ENCODE measurements at places on chromosomes 16 and 17.

DNA sequence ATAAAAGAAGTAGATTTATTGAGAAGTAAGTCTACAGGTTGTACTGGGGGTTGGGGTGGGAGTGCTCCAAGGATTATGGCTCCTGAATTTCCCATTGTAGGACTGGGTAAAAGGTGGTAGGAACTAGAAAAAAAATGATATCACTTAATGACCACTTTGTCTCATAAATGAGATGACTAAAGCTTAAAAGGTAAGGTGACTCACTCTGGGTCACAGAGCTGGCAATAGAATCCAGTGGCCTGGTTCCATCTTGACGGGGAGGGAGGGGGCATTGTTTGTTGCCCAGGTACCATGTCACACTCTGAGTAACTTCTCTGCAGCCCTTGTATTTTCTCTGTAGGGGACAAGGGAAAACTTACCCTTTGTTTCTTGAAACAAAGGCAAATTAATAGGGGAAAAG lies 126.1 kb downstream of the PITPNC1 start:
- no peaks in the 10 kb centered on the region for H3K36me3 ChIP-seq
- no peak for DNase-seq
- H3K27me3 ChIP-seq, result no peaks in the 10 kb centered on the region
- H3K4me1 ChIP-seq, result no peaks in the 10 kb centered on the region
- H3K27ac ChIP-seq, result no peak overlapping the region
- H3K4me3 ChIP-seq, result no peak overlapping the region

DNA sequence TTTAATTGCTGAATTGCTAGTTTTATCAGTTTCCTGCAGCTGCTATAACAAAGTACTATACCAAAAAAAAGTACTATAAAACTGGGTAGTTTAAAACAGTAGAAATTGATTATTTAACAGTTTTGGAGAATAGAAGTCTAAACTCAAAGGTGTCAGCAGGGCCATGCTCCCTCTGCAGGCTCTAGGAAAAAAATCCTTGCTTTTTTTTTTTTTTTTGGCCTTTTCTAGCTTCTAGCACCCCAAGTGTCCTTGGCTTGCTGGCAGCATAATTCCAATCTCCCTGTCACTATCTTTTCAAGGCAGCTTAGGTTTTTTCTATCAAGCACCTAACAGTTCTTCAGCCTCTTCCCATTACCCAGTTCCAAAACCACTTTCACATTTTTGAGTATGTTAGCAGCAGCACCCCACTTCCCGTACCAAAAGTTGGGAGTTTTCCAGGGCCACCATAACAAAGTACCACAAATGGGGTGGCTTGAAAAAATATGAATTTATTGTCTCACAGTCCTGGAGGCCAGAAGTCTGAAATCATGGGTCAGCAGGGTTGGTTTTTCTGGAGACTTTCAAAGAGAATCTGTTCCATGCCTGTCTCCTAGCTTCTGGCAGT lies 37.4 kb downstream of the BPTF start:
- DNase-seq, result no peak
- H3K27ac ChIP-seq, result no peak overlapping the region
- no peak overlapping the region for H3K4me3 ChIP-seq

DNA sequence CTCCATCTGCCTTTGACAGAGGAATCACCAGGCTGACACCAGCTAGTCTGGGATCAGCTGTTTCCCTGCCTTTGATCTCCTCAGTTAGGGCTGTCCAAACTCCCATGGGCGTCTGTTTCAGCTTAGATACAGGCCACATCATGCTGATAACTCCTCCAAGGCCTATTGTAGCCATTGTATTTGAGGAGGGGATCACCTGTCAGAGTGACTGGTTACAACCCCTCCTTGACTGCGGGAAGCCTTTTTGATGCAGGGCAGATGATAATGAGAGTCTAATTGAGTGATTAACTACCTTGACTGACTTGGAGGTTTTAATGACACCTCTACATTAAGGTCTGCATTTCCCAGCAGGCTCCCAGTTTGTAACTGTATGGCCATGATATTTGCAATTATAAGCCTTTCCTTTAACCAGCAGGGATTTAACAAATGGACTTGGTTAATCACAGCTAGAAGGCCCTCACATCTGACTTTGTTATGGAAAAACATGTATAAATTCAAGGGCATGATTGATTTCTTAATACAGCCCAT lies 863.5 kb downstream of the KCNJ2 start:
- no peaks in the 10 kb centered on the region for H3K27me3 ChIP-seq
- no peaks in the 10 kb centered on the region for H3K4me1 ChIP-seq
- DNase-seq, result no peak
- H3K27ac ChIP-seq, result no peak overlapping the region
- H3K4me3 ChIP-seq, result no peak overlapping the region

DNA sequence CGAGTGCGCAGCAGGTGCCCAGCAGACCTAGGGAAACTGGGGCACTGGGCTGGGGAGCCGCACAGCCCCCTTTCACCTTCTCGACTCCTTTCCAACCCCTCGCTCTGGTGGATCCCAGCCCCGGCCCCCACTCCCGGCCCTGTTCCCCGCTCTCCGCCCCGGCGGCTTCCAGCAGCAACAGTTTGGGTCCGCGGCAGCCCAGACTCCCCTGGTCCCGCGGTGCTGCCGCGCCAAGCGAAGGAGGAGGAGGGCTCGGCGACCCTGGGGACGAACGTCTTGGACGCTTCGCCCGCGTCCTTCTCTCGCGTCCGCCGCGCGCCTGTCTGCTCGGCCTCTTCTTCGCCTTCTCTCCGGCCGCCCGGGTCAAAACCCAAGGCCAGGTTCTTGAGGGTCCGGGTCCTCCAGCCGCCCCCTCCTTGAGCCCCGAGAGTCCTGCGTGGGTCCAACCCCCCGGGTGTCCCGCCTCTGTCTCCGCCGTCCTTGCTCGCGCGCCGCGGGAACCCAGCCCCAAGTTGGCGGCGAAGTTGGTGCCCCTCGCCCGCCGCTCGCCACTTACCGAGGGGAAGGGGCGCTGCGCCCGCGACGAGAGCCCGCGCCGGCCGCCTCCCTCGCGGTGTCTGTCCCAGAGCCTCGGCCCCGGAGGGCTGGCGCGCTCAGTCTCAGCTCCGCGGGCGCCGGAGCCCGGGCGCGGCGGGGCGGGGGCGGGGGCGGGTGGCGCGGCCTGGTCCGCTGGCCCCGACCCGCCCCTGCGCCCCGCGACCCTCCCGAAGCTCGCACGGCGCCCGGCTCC lies 1.4 kb upstream of the GRIN2C start:
- DNase-seq, result no peak
- no peaks in the 10 kb centered on the region for H3K36me3 ChIP-seq
- peaks cover 18% of the 10 kb centered on the region for H3K4me1 ChIP-seq
- H3K27ac ChIP-seq, result no peak overlapping the region
- peaks cover 81% of the 10 kb centered on the region for H3K27me3 ChIP-seq

DNA sequence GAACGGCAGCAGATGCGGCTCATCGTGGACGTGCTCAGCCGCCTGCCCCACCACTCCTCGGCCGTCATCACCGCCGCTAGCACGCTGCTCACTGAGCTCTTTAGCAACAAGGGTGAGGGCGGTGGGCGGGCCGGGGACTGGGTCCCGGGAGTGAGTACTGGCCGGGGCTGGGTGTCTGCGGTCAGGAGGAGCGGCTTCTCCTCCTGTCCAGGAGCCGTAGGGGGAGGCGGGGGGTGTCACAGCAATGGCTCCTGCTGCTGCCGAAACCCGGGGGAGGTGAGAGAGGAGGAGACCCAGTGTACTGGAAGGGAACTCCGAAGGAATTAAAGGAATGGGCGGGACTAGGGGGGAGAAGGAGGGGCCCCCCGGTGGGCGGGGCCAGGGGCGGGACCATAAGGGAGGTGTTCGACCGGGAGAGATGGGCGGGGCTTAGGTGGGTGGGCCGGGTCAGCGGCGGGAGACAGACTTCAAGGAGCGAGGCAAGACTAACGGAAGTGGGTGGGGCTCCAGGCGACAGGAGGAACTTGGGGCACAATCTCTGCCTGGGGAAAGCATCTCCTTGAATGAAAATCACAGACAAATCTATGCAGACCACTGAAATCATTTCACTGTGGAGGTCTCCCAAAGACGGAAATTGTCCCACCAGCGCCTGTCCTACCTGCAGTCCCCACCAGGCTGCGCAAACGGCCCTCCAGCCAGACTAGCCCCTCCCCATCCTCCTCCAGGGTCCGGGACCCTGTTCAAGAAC lies 2.4 kb downstream of the NAGS start:
- H3K4me1 ChIP-seq, result peaks cover 40% of the 10 kb centered on the region
- peak overlapping the region; percentile 44 for H3K4me3 ChIP-seq

GRCh38 chr16:30946671-30947540 lies 2.0 kb upstream of the ORAI3 start:
- H3K4me3 ChIP-seq, result no peak overlapping the region
- no peak overlapping the region for H3K27ac ChIP-seq
- DNase-seq, result peak; percentile 74
- H3K27me3 ChIP-seq, result no peaks in the 10 kb centered on the region
- H3K36me3 ChIP-seq, result peaks cover 40% of the 10 kb centered on the region
